ENCODE measurements at places on chromosomes 5 and 9.

GRCh38 chr5:31157720-31158119 is 35.8 kb upstream of the CDH6 start:
- no peak for DNase-seq

DNA sequence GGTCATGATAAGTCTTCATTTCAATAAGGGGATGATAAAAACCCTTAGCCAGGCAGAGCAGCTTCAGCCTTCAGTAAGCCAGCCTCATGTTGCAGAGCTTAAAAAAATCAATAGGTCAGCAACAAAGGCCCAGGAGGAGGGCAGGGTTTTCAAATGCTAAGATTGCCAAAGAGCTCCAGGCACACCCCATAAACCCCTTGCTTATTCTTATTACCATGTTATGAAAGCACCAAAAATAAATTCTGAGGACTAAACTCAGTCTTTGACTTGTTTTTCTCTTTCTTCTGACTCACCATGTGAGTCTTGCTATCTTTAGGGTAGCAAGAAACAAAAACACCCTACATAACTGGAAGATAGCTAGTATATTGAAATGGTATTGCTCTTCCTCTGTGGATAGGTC is 317.1 kb downstream of the KCTD16 start:
- no peak for DNase-seq

- DNase-seq: no peak
These were observed 155.4 kb upstream of the MAP3K1 start for GRCh38 chr5:56659971-56660370.

DNA sequence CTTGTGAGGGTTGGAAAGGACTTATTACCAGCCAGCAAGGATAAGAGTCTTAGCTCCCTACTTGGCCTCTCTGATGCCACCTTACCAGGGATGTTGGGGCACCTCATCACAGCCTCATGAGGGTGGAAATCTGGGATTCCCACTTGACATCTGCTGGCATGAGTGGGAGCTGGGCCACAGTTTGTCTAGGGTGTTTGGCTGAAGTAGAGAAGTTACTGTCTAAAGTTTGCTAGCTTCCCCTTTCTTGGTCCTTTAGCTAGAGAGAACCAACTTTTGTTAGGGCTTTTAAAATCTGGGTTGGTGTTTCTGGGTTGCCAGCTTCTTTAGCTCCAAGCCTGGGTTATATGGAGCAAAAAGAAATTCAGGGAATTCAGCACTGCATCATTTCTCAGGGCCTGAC is 57.5 kb upstream of the GNA14 start:
- DNase-seq: no peak

DNA sequence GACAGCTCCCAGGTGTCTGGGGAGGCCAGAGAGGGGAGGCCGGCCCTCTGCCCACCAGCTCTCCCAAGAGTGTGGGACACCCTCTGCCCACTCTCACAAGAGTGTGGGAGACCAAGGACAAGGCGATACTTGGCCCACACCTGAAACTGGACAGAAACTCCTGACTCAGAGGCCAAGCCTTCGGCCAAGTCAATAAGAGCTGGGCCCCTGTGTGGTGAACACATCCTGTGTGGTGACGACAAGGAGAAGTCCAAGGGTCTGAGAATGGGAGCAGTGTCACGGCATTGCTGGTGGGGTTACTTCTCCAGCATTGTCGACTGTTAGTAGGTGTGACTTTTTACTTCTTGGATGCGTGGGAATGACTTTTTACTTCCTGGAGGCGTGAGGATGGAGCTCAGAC is 14.6 kb upstream of the F2RL1 start:
- no peak for DNase-seq
